HS-27A (cell line): ENCODE measurements at places on chromosomes 11 and 22.

DNA sequence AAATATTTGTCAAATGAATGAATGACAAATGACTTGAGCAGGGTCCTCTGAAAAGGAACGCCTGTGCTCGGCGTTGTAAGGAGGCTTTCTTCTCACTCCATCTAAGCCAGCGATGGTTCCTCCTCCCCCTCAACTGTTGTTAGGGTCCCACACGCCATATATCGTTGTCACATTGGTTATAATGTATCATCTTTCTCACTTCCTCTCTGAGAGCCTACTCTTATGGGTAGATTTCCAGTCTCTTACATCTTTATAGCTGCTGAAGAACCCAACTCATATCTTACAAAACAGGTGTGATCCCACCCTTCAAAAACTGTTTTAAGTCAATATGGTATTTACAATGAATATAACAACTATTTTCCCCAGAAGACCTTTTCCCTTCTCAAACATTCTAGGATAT is 81.5 kb downstream of the NAV2 start:
- no peak for DNase-seq

DNA sequence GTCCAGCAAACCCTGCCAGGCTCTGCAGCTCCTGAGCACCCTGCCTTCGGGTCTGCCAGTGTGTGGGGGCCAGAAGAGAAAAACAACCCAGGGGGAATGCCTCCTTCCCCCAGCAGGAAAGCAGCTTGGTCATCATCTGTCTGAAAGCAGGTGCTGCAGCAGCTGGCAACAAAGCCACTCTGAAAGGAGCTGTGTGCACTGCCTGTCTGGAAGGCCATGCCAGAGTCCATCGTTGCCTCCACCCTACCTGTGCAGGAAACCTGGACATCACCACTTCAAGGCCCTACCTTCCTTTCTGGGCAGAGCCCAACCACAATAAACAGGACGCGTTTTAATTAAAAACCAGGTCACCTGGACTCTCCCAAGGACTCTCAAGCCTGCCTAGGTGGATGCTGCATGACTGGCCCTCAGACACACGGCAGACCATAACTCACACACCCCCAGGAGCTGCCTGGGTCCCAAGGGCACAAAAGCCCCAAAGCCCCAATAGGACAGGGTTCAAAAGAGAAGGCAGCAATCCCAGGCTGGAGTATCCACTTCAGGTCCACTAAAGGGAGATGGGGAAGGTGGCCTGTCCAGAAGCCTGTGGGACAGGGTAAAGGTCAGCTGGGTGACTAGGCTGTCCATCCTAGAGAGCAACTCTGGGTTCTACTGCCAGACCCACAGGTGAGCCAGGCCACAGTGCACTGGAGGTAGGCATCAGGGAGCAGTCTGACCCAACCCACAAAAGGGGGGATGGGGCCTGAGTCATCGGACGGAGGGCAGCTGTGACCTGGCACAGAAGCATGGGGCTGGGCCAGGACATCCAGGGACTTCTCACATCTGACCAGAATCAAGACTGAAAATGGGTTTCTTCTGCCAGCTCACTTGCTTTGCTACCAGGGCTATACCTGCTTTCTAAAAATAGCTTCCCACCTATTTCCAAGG is 6.1 kb downstream of the GNB1L start:
- no peak for DNase-seq

DNA sequence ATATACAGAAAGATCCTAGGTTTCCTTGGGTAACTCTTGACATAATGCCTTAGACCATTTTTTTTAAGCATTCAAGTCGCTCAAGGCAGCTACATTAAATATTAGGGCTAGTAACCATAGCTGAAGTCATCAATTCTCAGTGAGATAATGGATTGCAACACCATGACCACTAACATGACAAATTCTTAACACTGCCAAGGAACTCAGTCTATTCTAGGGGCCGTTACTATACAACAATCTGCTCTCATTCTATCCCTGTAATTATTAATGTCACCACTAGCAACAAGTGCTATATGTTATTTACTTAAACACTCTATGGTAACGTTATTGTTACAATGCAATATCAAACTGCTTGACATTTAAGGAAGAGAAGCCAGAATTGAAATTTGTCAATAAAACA is 3.2 kb upstream of the STK33 start:
- DNase-seq, result no peak

- no peak for DNase-seq
Measured at GRCh38 chr11:122741613-122742300, 86.2 kb downstream of the UBASH3B start.

DNA sequence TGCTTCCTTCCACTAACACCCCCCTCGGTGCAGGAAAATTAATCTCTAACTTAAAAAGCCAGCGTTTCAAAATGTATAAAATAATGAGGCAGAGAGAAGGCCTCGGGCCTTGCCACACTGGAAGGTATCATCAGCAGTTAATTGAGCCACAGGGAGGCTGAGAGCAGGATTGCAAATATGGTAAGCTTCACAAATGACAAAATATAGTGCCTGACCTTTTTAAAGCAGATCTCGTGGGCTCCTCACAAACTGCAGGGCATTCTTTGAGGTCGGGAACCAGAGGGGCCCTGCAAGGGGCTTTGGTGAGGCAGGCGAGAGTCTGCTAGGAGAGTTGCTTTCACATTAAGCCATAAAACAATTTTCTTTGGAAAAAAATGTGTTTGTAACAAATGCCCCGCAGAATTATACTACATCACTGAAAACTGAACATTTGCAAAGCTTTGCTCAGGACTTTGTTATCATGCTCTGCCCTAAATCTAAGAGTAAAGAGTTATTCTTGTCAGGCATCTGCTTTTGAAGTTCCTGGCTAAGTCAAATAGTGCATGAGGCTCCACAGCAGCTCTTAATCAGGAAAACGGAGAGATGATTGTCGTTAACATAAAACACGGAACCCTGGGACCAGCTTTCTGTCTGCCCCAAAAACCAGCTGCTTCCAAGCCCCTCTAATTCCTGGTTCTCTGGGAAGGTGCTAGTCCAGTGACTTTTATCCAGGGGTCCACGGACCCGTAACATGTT is 61.4 kb upstream of the SYT13 start:
- DNase-seq, result no peak

DNA sequence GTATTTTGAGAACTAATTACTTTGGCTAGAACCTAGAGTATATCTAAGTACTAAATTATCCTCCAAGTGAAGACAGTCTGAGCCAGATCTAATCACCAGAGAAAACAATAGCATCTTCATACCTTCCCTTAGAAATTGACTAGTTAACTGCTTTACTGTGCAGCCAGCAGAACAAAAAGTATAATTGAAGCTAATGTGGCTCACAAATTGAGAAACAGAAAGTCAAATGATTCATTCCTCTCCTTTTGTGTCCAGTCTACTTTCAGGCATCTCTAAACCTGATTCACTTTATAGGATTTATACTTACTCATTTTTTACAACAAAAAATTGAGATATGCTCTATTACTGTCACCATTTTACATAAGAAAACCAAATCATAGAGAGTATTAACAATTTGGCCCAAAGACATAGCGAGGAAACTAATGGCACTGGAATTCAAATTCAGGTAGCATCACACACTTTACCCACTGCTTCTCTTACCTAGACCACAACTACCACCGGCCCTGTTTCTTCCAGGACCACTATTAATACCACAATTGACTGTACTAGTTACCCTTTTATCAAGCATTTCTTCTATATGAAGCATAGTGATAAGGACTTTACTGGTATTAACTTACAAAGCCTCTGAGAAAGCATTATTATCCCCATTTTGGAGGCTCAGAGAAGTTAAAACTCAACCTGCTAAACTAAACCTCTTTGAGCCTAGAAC is 1402.6 kb upstream of the TENM4 start:
- no peak for DNase-seq

GRCh38 chr11:3837793-3838192 is 3.0 kb downstream of the RHOG start:
- no peak for DNase-seq

- DNase-seq, result no peak
Measured at GRCh38 chr22:30079952-30080533, at the start of gene HORMAD2. Gene HORMAD2 (plus strand): TSS chr22:30080464. CDS start chr22:30093953, 13,489 bp downstream.

DNA sequence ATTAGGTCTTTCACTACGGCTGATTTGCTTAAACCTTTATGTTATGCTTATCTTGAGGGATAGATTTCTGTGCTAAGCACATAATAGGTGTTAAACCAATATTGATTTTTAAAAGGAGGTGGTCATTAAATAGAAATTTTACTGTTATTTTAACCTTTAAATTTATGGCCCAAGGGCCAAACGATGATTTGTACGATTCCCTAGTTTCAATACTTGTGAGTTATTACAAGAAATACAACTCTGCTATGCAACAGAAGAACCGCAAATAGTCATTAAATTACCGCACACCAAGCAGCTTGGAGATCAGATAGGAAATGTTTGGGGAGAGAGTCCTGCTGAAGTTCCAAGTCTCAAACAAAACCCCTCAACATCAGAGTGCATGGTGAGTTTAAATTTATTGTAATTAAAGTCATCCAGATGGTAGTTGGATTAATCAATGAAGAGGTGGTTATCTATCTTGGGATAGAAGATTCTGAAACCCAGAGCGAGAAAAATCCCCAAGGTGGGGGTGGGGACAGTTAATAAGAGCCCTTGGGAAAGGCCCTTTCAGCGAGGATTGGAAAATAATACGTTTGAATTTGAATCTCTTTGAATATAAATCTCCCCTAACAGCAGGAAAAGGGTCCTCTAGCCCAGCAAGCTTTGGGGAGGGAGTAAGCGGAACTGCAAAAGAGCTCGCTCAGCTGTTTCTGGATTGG is 805 bp upstream of the QSER1 start:
- DNase-seq, result no peak
